HS-27A (cell line): ENCODE measurements at places on chromosomes 1 and 21.

GRCh38 chr21:16460936-16461335 is 731.2 kb downstream of the USP25 start:
- no peak for DNase-seq

DNA sequence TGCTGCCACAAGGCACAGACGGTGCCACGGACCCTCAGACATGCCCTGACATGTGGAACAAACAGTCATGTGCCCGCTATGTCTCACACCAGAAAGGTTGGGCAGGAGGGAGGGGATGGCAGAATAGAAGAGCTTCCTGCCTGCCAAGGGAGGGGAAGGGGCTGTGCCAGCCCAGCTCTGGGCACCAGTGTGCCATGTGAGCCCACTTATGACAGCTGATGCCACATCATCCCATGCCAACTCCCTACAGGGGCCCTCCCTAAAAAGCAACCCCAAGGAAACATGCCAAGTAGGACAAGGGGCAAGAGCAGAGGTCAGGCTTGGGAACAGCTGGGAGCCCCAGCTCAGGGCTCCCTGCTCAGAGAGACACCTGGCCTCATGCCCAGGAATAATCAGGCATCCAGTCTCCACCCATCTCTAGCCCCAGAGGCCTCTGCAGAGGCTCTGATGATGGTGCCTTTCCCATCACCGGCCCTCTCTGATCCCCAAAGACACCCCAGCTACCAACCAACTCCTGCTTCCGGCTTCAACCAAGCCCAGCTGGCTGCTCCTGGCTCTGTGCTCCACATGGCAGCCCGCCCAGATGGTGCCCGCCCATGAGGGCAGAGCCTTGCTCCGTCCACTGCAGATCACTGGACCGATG is 10.3 kb downstream of the ADGRB2 start:
- no peak for DNase-seq

DNA sequence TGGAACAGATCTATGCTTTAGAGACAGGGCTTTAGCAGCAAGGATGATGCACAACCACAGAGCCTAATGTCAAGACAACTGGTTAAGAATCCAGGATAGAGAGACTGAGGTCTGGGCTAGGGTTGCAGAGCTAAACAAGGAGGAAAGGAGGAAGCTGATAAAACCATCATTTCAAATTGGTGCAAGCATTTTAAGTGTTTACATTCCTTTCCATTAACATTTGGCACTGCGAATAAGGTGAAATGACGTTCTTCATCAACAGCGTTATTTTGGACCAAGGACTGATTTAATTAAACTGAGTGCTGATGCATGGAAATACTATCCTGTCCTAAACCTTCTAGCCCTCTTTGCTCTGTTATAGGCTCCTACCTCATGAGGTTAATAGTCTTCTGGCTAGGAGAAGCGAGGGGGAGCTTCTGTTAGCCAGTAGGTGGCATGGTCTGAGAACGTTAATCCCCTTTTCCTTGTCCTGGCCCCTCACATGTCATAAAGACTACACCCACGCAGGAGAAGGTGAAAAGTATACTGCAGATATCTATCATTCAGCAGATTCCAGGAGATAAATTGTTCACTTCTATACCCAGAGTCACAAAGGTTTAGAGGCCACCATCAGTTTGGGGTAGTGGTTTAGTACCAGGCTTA is 7.6 kb upstream of the C1orf21 start:
- no peak for DNase-seq

DNA sequence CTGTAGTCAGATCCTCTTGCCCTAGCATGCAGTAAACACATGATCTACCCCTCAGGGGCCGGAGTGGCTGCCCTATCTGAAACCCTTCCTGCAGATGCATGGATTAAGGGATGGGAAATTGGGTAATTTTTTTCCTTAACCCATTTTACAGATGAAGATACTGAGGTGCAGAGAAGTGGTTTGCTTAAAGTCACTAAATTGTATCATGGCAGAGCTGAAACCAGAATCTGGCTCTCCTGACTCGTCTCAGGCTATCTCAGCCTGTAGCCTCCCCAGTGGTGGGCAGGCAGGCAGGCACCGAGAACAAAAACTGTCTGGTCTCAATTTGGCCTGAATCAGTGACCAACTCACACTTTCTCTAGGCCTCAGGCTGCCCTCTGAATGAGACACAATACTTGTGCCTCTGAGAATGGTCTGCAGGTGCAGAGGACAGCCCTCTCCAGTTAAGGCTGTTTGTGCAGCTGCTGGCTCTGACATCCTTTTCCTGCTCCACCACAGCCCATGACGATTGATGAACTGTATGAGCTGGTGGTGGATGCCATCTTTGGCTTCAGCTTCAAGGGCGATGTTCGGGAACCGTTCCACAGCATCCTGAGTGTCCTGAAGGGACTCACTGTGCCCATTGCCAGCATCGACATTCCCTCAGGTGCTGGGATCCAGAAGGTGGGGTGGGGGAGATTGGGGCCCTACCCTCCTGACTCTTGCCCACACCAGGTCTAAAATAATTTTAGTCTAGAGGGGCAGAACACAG is 1.5 kb downstream of the NAXE start:
- no peak for DNase-seq

- DNase-seq = no peak
Measured at GRCh38 chr1:231242516-231243198, 1.6 kb downstream of the GNPAT start.

- peak; percentile 17 for DNase-seq
Measured at GRCh38 chr1:110370827-110371226, 20.0 kb downstream of the SLC16A4 start.

DNA sequence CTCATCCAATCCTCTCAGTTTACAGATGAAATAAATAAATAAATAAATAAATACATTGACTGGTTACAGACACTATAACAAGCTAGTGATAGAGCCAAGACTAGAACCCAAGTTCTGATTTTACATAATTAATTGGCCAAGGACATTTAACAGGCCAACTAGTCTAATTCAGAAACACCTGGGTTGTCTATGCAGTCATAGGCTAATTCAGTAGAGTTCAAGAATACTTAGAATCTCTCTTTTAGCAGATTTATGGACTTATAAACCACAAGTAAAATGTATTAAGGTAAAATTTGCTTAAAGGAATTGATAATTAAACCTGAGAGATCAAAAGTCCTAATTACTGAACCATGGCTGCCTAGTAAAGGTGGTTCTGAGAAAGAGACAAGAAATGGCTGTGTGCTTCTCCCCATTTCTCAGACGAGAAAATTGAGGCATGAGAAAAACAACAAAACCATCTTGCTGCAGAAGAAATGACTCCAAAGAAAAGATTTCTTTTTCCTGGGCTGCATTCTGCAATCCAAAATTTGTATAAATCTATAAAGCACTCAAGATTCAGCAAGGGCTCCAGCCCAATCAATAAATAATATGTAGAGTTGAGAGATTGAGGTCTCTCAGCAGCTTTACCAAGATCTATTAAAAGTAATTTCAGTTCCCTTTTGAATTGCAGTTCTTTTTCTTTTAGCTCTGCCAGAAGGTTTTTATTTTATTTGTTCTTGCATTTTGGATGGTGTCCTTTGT is 98.3 kb downstream of the DUSP10 start:
- no peak for DNase-seq

DNA sequence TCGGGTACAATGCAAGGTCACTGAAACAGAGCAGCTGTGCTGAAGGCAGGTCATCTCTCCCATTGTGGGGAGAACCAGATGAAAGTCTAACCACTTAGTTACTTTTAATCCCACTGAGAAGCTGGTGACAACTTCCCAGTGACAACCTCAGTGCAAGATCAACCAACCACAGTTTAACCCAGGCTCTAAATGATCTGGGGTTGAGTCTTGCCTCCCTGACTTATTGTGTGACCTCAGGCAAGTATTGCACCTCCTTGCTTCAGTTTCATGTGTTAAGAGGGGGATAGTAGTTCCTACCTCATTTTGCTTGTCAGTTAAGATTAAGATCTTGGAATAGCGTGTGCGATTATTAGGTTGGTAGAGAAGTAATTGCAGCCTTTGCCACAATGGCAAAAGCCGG is 3.2 kb downstream of the ZP4 start:
- no peak for DNase-seq

GRCh38 chr21:34732388-34732821 is 63.6 kb downstream of the CLIC6 start:
- no peak for DNase-seq

DNA sequence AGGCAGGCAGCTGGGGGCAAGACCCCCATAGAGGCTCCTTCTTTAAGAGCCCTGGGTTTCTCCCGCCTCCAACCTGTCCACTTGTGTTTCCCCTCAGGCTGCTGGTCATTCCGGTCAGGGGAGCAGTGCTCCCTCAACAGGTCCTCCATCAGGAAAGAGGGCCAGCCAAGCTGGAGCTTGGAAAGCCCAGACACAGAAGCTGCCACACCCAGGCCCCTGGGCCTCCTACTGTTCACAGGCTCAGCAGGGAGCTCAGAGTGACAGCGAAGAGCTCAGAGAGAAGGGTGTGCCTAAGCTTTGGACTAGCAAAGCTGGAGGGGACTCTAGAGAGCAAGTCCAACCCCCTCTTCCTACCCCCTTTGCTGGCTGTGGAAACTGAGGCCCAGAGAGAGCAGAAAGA is 10.3 kb upstream of the CDCP2 start:
- no peak for DNase-seq

GRCh38 chr1:180176965-180177364 is 22.3 kb downstream of the QSOX1 start:
- DNase-seq = no peak

DNA sequence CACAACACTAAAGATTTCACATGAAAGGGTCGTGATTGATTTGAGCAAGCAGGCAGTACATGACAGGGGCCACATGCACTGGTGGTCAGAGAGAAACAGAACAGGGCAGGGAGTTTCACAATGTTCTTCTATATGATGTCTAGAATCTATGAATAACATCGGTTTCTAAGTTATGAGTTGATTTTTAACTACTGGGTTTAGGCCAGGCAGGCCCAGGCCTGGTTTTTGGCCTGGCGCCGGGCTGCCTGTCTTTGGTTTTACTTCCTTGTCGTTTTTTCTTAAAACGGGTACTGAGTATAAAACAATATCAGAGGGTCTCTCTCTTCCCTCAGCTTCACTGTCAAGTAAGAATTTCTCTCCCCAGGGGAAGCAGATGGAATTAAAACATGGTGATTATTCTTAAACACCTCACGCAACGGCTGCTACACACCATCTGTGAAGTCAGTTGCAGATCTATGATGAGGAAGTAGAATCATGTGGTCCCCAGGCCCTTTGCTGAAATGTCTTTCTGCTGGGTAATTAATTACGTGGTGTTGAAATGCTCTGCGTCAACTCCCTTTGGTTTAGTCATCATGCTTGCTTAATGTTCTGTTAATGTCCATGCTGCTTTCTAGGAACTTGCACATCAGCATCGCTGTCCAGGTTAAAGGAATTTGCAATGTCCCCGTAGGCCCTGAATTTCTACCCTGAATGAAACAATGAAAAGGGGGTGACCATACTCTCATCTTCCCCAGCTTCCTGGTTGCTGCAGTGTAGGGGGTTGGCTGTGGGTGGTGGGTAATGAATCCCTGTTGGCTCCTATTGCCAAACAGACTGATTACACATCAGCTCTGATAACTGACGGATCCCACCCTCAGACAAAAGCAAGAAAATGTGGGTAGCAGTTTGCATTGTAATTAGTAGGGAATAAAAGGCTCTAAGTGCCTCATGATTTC is 70.3 kb downstream of the SERINC2 start:
- no peak for DNase-seq

- no peak for DNase-seq
Measured at GRCh38 chr1:192795916-192796618, 12.8 kb upstream of the RGS2 start.

DNA sequence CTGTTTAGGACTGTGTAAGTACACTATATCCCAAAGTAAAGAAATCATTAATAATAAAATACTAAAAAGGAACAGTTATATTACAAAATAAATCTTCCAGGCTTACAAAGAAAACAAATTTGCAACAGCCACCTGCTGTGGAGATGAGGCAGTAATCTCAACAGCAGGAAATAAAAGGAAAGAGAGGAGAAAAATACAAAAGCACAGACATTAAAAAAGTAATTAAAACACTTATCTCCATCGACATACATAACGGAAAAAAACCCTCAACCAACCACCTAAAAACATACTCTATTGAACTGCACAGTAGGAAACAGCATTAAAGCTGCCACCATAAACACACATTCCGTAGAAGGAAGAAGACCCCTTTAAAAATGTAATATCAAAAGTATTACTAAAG is 317.6 kb downstream of the DPYD start:
- DNase-seq = no peak

GRCh38 chr1:36595921-36596320 is 113.2 kb upstream of the CSF3R start:
- no peak for DNase-seq

DNA sequence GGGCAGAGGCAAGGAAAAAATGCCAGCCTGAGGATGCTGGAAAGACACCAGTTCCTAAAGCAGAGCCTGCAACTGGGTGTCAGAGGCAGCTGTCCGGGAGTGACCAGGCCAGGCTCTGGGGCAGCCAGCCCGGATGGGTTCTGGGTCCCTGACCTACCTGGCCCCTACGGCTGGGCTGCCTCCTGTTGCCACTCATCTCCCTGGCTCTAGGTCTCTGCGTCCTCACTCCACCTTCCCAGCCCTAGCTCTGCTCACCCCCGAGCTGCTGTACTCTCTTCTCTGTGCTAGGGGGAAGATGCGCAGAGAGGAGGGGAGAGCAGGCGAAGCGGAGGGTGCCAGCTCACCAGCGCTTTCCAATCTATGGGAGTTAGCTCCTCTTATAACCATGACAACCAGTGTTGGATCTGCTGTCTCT is 9.0 kb downstream of the ARHGEF2 start:
- no peak for DNase-seq

GRCh38 chr1:73218995-73219546 is 936.7 kb upstream of the NEGR1 start:
- DNase-seq = no peak

- no peak for DNase-seq
Measured at GRCh38 chr1:46487818-46488218, 1.8 kb upstream of the DMBX1 start.

- DNase-seq = no peak
Measured at GRCh38 chr1:203117611-203118575, 9.6 kb upstream of the ADORA1 start.

DNA sequence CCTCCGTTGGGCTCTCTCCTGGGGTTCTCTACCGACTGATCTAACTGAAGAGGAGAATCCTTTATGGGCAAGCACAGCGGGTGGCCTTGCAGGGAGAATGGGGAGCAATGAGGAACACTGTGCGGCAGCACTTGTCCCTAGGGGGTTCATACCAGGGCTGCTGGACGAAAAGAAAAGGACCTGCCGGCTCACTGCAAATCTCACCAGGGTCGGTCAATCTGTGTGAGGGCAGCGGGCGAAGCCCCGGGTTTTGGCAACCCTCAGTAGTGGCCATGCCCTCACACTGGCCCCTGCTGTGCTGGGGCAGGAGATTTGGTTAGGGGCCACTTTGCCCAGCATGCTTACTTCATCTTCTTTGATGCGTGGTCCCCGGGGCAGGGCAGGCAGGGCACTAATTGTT is 5.9 kb downstream of the LHX9 start:
- DNase-seq = no peak

GRCh38 chr1:171954361-171954760 is 113.1 kb downstream of the DNM3 start:
- DNase-seq = no peak
